ENCODE measurements at places on chromosomes 6 and 20. TPM values are rescaled to one million over a fixed set of nuclear protein-coding genes. Genes with fewer than 3 reads are reported as not detected.

- no peak for DNase-seq
These were observed 170.6 kb upstream of the EYA4 start for GRCh38 chr6:133070410-133071043.

Gene GJA10
- not detected for total RNA-seq

Gene CCM2L
- 0.15 TPM for total RNA-seq

- no peak for DNase-seq
These were observed 86.0 kb downstream of the TIAM2 start for GRCh38 chr6:155080881-155081845.

Gene GABRR1
- not detected for total RNA-seq

DNA sequence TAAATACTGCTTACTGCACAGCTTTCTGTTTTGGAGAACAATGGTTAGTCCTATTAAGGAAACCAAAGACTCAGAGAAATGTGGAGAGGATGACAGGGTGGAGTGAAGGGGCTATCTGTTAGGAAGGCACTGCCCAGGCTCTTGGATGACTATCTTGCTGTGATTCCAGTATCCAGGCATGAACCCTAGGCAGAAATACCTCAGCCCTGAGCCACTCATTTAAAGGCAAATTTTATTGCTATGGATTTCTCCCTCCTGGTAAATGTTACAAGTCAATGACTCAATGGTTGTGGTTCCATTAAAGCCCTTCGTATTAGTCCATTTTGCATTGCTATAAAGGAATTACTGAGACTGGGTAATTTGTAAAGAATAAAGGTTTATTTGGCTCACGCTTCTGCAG lies 25.9 kb downstream of the ADGRF4 start:
- DNase-seq = no peak

DNA sequence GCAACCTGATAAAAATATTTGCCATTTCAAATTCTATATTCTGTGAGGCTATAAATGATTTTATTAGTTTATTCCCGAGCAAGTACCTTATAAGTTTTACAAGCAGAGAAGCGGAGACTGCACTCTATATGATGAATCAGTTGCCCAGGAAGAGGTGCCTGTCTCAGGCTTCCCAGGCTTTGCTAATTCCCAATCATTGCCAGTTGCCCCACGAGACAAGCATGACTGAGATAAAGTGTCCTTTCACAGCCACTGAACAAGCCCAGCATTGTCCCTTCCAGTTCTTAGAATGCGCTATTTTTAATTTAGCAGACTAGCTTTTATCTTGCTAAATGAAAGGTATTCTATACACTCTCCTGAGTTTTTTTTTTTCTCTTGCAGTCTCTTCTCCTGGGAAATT lies 260.7 kb downstream of the ALDH8A1 start:
- DNase-seq = no peak

- DNase-seq = no peak
These were observed 202.0 kb downstream of the CENPW start for GRCh38 chr6:126541806-126542491.

Gene EYS
- total RNA-seq = not detected

DNA sequence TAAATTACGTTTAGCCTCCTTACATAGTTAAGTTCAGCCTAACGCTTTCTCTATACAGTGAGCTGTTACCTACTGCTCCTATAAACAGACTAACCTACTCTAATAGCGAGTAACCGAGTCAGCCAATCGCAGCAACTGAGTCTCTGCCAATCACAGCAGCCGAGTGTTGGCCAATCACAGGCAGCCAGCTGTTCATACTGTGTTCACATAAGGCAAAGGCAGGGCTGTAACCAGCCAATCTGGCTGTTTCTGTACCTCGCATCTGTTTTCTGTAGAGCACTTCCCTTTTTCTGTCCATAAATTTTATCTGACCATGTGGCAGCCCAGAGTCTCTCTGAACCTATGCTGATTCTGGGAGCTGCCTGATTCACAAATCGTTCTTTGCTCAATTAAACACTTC lies 263.9 kb upstream of the JARID2 start:
- DNase-seq = no peak

Gene TAAR9
- total RNA-seq = not detected

DNA sequence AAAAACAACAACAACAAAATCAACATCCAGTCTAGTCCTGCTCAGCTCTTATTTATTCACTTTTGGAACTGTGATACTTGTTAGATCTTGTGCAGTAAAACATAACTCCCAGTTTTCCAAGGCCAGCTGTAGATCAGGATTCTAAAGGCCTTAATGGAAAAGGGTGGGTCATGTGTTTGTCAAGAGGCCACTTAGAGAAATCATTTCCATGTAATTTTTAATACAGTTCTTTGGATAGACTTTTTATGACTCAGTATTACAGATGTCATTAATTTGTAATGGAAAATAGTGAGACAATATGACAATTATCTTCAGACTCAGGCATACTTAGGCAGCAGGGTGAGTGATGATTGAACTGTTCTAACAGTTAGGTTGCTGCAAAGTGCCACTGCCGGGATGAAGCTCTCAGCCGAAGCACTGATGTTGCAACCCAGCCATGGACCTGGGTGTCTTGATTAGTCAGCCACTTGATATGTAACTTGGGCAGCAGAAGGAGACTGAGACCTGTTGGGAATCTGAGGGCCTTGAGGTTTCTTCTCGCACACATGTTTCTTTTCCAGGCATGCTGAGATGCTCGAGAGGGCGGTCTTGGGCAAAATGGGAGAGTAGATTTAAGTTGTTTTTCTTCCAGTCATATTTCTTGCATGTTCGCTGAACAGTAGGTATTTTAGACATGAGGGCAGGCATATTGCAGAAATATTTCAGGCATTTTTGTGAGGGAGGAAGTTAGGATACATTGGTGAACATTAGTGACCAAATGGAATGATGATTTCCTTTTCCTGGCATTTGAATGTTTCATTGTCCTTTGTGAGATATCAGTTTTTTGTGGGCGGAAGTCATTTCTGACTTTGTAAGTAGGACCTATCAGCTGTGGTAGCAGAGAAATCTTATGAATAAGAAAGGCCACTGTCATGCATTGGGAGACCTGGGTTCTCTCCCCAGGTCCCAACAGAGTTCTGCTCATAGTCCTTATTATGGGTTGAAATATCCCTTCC lies 52.3 kb downstream of the SLX4IP start:
- DNase-seq = no peak

- no peak for DNase-seq
These were observed 17.7 kb upstream of the FOXP4 start for GRCh38 chr6:41528409-41528963.

GRCh38 chr6:40937491-40937890 lies 101.5 kb downstream of the UNC5CL start:
- DNase-seq = no peak

DNA sequence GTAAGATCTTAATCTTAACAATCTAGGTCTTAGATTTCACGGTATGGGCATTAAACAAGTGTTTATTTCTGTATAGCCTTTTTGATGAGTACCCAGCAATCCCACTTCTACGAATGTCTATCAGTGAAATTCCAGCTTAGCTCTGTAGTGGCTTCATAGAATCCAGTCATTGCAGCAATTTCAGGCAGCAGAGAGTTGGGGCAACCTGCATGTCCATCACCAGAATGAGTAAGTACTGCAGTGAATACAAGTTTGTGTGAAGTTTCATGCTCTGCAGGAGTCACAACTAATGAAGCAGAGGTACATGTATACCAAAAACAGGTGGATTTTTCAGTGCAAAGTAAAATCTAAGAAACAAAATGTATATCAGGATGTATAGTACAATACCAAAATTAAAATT lies 151.7 kb downstream of the OR2B2 start:
- DNase-seq = no peak

Gene CST2
- total RNA-seq = not detected

DNA sequence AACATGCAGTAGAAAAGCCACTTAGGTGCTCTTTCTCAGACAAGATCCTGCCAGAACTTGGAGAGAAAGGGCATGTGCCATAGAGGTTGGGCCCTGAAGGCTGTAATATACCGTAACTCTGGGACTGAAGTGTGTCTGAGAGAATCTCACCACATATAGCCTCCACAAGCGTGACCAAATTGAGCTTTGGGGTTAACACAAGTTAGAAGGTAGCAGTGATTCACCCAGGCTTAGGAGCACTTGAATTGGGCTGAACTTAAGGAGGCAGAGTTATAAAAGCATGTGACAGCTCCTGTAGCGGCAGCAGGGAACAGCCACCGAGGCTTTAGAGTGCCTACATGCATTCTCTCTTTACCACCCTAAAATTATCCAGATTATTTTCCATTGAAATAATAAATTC lies 361.6 kb downstream of the PHF3 start:
- no peak for DNase-seq

All from HepG2 (cell line).